ENCODE measurements at places on chromosomes 2 and 18.

- no peak for DNase-seq
Observed at GRCh38 chr2:26610504-26611335, 30.4 kb downstream of the CIB4 start.

DNA sequence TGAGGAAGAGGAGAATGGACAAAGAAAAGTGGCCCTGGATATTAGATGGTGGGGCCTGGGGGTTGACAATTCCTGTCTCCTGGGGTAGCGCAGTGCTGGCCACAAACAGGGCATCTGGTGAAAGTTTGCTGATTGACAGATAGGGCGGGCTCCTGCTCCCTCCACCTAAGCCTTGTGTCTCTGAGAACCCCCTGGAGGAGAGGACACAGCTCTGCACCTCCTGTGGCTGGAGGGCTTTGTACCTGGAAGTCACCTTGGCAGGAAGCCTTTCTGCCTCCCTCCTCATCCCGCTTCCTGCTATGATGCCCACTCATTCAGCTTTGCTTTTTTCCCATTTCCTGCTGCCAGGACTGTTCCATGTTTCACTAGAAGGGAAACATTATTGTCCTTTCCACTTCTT is 72.4 kb downstream of the RHOB start:
- DNase-seq: no peak

DNA sequence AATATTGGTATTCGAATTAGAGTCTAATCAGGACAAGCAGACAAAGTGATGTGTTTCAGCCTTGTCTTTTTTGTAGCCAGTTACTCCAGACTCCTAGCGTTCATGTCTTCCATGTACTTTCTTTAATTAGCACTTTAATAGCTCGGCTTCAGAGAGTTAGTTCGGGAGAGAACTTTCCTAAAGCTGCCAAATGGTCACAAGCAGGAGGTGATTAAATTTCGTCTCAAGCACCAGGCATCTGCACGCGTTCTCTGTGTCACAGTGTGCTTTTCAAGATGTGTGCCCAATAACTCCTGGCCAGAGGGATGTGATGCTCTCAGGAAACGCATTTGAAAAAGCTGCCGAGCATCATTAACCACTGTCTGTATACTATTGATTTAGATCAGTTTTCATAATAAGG is 790.8 kb downstream of the SOCS6 start:
- DNase-seq: no peak

- DNase-seq: no peak
Observed at GRCh38 chr2:17765398-17765797, 11.5 kb downstream of the GEN1 start.

DNA sequence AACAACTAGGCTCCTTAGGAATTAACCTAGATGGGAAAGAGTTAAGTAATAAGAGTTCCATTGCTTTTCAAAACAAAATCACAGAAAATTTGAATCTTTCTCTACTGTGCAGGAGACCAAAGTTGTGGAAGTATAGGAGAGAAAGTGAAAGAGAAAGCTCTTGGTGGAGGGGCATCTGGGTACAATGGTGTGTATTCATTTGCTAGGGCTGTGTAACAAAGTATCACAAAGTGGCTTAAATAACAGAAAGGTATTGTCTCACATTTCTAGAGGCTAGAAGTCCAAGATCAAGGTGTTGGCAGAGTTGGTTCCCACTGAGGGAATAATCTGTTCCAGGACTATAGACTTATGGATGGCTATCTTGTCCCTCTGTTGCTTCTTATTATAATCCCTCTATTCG is 50.5 kb upstream of the GORASP2 start:
- no peak for DNase-seq

GRCh38 chr2:82748653-82749052 is 1710.4 kb downstream of the SUCLG1 start:
- no peak for DNase-seq

GRCh38 chr2:159897081-159897480 is 99.1 kb upstream of the CD302 start:
- no peak for DNase-seq

DNA sequence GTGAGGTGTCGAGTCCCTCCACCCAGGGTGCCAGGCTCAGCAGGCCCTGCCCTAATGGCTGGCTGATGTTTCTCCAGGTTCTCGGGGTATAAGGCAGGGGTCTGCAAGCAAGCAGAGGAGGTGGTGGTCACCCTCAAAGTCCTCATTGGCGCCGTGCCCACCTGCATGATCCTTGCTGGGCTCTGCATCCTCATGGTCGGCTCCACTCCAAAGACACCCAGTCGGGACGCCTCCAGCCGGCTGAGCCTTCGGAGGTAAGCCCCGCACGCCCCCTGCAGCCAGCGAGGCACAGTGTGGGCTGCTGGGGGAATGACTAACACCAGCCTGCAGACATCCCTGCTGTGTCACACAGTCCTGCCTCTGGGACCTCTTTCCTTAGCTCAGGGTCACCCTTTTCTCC is 14.1 kb downstream of the MFSD2B start:
- DNase-seq: no peak

- DNase-seq: no peak
Observed at GRCh38 chr2:168134485-168134884, 112.9 kb downstream of the STK39 start.

DNA sequence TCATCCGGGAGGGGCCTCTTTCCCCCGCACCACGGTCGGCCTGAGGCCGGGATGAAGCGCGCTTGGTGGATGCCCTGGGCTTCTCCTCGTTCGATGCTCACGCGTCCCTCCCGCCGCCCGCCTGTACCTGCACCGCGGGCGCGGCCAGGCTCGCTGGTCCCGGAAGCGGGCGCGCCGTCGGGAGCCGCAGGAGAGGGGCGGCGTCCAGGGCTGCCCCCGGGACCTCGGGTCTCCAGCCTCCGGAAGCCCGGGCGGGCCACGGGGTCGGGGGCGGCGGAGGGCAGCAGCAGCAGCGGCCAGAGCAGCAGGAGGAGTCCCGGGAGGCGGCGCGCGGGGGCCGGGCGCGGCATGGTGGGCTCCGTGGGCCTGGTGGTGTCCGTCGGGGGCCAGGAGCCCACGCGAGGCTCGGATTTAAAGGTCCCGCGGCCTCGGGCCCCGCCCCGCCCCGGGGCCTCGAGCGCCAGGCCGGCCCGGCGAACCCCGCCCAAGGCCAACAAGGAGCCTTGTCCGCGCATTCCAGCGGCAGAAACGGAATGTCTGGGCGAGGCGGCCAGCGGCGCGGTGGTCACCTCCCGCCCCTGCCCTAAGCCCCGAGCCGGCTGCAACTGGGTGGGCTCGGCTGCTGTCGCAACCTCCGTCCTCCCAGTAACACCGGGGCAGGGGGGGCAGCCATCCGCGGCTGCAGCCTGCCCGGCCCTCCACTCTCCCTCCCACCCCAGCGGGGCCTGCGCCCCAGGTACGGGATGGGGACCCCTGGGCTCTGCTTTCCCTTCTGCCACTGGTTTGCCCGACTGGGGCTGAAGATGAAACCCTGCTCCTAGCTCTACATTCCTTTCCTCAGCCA is at the start of gene MATN3:
MATN3 (minus strand) TSS at position 387 of the 844 bp plus-strand sequence; CDS start at position 350, 37 bp downstream.
- no peak for DNase-seq

GRCh38 chr2:105437708-105438103 is 38.9 kb upstream of the FHL2 start:
- DNase-seq: no peak

- DNase-seq: no peak
Observed at GRCh38 chr2:42328923-42329322, 32.1 kb downstream of the COX7A2L start.

- no peak for DNase-seq
Observed at GRCh38 chr2:60605866-60606265, 52.4 kb upstream of the BCL11A start.

DNA sequence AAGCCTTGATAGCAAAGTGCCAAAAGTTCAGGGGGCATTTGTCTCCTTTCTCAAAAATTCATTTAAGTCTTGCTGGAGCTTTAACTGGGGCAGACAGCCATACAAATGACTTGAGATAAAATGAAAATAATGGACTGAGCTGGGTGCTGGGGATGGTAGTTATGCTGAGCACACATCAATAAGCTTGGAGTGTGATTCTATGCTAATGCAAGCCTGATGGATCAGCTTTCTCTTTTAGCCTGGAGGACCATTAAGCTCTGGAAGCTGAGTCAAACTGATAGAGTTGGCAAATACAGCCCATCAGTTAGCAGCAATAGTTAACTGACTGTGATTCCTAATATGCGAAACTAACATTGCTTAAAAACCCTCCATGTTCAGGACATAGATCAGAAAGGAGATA is 98.0 kb downstream of the CAMKMT start:
- no peak for DNase-seq

GRCh38 chr2:197108758-197109157 is 182.3 kb upstream of the PGAP1 start:
- no peak for DNase-seq
